Stimulated activated CD8-positive, alpha-beta memory T cell treated with anti-CD3 and anti-CD28 coated beads, Interleukin-7, amount 100 ng/mL, for 1 hour (primary cell): ENCODE measurements at places on chromosomes 5 and 9.

DNA sequence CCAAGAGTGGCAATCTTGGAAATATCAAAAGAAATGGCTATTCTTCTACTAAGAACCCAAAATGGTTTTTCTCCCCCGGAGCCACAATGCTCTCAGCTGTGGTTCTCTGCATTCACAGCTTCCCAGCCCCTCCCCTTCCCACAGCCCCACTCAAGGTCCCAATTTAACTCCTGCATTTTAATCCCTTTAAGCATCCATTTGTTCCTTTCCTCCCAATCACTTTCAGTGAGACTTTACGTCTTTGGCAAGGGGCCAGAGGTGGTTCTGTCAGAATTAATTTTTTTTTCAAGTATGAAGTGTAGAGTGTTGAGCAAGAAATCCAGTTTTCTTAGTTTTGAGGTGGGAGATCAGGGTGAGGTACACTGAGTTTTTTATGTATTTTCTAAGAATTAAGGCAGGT lies 256.9 kb downstream of the GLIS3 start:
- DNase-seq = no peak

DNA sequence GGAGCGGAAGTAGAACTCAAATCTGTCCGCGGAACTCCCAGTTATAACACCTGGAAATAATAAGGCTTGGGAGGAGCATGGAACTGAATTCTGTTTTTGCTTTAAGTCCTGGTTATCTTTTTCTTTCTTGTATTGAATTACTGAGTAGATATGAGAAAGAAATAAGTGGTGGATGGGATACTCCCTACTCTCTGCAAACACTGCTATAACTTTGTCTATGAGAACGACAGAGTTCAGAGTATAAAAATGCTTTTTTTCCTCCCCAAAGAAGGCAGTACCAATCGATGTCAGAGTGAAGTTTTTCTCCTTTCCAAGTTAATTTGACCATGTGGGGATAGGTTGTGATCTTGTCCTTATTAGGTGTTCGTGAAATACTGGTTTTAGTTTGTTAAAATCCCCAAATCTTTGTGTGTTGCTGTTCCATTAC lies 1.2 kb downstream of the RIC1 start:
- DNase-seq = no peak

DNA sequence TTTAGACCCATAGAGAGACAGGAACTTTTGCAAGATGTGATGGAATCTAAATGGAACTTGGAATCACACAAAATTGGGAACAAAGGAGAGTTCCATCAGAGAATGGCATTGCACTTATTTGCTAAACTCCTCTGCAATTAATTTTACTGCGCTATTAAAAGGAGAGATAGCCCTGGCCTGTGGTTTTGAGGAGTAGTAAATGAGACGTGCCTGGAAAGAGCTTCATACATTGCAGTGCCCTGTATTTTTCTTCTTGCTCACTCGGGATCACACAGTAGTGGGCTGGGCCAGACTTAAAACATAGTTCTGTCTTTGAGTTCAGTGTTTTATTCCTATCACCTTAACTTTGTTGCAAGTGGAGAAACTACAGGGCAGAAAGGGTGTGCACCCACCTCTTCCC lies 94.4 kb upstream of the SLC27A6 start:
- no peak for DNase-seq

DNA sequence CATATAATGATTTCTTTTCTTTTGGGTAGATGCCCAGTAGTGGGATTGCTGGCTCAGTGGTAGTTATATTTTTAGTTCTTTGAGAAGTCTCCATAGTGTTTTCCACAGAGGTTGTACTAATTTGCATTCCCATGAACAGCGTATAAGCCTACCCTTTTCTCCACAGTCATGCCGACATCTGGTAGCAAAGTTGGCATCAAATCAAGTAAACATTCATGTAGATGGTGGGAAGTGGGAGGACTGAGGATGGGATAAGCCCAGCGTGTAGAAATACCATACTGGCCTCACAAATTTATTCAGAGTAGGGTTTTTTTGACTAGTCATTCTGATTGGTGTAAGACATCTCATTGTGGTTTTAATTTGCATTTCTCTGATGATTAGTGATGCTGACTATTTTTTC lies 115.4 kb downstream of the EGFLAM start:
- DNase-seq = no peak

DNA sequence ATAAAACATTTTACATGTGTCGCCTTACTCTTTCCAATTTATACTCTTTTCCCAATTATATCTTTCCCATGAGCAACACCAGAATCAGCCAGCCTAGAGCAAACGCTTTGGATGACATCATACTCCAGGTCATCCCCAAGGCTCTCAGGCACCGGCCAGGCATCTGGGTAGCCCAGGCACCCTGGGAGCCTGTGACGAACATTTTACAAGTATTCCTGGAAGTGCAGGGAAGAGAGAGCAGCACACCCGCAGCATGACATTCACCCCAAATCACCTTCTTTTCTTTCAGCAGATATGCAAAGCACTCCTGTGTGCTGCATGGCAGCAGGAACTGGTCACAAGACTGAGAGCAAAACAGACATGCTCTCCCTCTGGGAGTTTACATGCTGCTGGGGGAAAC lies 75.7 kb upstream of the SMIM23 start:
- DNase-seq = no peak

DNA sequence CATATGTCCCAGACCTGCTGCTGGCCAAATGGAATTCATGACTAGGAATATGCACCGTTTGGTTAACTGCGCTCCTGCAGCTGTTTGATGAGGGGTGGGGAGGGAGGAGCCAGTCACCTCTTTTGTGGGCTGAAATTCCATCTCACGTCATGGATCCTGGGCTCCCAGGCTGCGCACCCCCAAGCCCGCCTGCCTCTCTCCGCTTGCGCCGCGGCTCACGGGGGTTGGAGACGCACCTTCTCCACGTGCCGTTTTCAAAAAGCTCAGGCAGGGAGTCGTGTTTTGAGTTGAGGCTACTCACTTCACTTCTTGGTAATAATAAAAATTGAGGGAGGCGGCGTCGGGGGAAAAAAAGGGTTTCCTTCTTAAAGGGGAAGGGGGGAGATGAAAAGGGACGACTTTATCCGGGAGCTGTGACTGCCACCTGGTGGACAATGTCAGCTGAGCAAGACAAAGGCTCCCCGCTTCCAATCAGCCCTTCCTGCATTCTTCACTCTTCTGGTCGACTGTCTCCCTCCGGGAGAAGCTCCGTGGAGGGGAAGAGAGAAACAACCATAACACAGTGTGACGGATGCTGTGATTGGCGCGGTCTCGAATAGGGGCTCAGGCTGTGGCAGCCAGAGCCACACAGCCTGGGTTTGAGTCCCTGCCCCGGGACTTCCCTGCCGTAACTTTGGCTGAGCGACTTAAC lies 15.9 kb upstream of the C5orf47 start:
- DNase-seq = peak; percentile 59

GRCh38 chr5:120967366-120967765 lies 503.3 kb downstream of the PRR16 start:
- DNase-seq = no peak

GRCh38 chr5:67318746-67319145 lies 122.1 kb upstream of the CD180 start:
- DNase-seq = no peak
